HT1080 (cell line): ENCODE measurements at places on chromosomes 16 and 17. TPM values are rescaled to one million over a fixed set of nuclear protein-coding genes. Genes with fewer than 3 reads are reported as not detected.
A peak's percentile ranks its signal among the peaks of the same experiment; 100 is the strongest.

- no peak for DNase-seq
Observed at GRCh38 chr17:81270279-81270678, 24.8 kb downstream of the SLC38A10 start.

- no peak for DNase-seq
Observed at GRCh38 chr17:53560953-53561352, 261.8 kb upstream of the KIF2B start.

DNA sequence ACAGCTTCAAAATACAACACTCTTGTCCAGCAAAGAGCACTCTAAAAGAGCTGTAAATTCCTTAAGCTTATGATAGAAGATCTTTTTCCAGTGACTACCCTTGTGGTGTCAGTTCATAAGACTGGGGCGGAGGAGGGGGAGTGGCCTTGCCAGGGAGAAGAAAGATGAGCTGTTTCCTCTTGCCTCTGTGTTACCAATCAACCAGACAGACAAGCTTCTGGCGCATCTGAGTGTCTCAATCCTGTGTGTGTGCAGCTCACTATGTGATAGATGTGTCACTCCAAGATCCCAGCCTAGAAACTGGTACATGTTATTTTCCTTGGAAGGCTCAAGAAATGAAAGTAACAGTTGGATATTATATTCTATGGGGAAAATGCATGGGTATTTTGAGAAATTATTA is 167.4 kb upstream of the CACNG3 start:
- DNase-seq, result no peak

DNA sequence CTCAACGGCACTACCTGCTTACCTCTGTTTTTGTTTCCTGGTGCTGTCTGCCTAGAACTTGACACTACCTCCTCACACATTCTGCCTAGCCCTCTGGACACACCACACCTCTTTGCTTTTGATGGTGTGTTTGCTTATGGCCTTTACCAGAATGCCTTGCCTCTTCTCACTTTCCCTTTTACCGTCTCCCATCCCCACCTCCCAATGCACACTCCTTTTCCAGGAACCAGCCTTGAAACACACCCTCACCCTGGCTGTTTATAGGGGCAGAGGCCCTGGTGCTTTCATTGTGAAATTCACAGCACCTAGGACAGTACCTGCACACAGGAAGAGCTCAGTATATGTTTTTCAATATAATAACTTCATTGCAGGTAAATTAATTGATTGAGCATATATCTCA is 56.2 kb downstream of the MAP2K6 start:
- DNase-seq, result no peak

DNA sequence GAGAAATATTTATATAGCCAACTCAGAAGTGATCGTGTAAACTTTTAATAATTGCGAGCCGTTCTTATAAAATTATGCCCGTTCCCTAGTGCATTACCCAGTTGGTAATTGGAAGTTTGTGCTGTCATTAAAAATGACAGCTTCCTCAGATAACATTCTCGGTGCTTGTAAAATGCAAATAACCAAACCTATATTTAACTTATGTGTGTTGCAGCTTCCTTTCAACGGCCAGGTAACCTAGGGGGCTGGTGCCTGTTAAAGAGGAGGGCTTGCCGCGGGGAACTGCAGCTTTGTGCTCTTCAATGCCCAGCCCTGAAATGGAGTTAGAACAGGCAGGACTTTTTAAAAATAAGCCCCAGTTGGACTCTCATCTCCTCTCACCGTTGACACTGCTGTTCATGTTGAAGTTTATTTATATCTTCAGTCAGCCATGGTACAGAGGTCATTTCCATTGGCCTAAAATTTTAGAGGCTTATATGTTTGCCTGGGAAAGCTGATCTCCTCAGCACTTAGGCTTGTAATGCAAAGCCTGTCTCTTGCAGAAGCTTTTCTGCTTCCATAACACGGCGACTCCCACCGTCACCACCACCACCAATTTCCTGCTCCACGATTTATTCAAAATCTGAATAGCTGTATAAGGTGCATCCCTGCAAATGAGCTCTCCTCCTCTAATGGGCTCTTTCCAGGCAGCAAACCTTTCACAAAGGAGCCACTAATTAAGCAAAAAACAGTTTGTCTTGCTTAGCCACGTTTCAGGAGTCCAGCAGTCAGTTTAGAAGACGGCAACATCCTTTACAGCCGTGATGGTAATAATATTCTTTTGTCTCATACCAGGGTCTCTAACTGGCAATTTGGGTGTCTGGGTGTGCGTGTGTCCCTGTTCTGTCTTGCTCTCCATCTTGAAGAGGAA is 74.7 kb downstream of the RPA1 start:
- no peak for DNase-seq

- no peak for DNase-seq
Observed at GRCh38 chr16:87847785-87848675, 21.3 kb downstream of the SLC7A5 start.

DNA sequence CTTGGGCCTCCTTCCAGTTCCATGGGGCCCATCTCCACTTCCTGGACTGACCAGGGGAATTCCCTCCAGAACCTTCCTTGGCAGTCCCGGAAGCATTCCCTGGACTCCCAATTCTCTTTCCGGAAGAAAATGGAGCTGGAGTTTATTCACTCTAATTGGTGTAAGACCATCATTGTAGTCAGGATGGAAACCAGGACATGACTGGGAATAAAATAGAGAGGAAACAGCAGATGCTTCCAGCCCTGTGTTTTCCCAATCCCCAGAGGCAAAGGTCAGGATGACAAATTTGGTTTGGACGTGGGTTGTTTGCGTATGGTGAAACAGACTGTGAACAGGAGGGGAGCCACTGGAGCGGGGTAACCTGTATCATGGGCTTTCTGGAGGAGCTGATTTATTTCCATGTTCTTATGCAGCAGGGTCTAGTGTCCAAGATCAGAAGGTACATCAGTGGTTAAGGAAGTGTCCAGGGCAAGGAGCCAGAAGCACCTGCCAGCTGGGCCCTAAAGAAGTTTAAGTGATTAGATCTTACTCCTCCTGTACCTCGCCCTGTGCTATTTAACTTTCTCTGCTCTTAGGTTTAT is 8.5 kb upstream of the LONP2 start:
- no peak for DNase-seq

DNA sequence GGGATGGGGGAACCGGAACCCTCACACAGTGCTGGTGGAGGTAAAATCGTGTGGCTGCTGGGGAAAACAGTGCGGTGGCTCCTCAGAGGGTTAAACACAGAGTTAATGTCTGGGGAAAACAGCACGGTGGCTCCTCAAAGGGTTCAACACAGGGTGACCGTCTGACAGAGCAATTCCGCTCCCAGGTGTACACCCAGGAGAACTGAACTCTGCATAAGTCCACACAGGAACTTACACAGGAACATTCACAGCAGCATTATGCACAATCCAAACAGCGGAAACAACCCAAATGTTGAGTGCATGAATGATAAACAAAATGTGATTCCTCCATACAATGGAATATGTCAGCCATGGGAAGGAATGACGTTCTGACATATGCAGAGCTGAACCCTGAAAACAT is 51.4 kb downstream of the CCDC57 start:
- no peak for DNase-seq

DNA sequence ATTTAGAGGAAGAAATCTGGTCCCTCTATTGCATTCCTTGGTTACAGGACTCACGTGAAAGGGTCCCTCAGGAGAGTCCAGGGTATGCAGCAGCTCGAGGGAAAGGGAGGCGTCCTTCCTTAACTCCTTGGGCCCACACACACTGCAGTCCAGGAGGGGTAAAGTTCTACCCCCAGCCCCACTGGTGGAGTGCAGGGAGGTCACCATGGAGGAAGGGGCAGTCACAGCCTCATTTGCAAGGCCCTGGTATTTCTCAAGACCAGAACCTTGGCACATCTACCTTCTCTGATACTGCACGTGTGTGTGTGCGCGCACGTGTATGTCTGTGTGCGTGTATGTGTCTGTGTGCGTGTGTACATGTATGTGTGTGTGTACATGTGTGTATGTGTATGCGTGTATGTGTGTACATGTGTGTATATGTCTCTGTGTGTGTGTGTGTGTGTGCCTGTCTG is 11.1 kb downstream of the HIC1 start:
- DNase-seq, result no peak

- peak; percentile 92 for DNase-seq
Observed at GRCh38 chr17:76547183-76547641, 7.4 kb downstream of the PRCD start.

DNA sequence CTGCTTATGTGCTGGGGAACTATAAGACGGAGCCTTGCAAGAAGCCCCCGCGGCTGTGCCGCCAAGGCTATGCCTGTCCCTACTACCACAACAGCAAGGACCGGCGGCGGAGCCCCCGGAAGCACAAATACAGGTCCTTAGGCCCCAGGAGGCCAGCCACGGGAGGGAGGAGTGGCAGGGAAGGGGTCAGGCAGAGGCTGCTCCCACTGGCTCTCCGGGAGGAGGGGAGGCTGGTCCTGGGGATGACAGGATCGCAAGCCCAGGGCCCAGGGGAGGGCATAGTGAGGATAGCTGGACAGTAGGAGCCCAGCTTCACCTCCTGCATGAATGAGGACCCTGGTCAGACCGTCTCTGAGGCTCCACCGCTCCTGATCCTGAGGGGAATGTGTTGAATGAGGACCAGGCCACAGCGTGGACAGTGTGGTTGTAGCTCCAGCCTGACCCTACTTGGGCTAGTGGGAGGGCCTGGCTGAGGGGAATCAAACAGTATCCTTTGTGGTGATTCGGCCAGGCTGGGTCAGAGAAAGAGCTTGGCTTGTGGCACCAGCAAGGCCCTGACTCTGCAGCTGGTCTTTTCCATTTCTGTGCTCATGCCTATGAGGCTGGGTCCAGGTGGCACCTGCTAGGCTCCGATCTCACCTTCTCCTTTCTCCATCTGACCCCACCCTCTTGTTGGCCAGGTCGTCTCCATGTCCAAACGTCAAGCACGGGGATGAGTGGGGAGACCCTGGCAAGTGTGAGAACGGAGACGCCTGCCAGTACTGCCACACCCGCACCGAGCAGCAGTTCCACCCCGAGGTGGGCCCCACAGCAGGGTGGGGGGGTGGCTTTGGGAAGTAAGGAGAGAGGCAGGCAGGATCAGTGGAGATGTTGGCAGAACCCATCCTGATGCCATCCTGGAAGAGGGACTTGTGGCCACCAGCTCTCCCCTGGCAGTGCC is 28.7 kb downstream of the UNK start:
- no peak for DNase-seq

- no peak for DNase-seq
Observed at GRCh38 chr17:79223471-79223870, 148.8 kb downstream of the ENGASE start.

DNA sequence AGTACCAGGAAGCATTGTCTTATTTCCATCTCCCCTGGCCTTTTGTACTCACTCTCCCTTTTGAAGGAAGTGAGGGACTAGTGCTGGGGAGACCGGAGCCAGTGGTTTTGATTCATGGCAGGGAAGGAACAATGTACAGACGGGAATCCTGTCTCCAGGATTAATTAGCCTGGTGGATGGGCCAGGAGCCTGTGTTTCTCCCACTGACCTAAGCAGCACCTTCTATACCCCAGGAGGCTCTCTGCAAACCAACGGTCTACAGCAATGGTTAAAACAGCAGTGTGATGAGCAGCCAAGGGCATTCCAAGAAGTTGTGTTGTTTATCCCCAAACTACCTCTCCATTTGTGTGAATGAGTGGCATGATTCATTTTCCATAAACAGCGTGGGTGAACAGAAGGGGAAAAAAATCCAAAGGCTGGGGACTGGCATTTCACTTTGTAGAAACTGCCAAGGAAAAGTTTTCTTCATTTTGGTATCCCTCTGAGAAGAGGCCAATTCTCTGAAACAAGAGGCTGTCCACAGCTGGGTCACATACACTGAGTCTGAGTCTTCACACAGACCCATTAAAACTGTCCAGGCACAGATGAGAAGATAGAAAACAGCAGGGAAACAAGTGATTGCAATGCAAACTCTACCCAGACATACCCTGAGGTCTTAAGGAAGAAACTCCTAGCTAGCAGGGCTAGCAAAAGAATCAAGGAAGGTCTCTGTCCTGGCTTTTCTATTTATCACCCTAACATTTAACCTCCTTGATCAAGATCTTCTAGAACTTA is 18.1 kb downstream of the ANKFN1 start:
- no peak for DNase-seq

- no peak for DNase-seq
Observed at GRCh38 chr17:12349297-12349696, 316.4 kb upstream of the MYOCD start.

DNA sequence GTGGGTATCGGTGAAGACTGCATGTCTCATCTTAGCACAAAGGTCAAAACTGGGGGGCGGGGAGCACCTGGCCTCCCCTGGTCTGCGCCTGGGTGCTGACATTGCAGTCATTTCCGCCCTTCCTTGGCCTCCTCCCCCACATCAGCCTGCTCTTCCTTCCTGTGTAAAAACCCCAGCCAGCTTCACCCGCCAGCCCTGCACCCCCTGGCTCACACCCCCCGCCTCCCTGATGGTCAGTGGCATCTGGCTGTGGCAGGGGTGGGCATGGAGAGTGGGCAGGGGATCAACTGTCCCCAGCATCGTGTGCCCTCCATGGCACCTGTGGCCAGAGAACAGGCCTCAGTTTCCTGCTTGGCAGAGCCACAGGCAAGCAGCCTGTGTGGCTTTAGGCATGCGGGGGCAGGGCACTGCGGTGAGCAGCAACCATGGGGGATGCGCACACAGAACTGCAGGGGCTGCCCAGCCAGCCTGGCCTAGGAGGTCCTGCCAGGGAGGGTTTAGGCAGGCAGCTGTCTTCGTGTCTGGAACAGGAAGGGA is 26.5 kb upstream of the LASP1NB start:
- peak; percentile 79 for DNase-seq

GRCh38 chr17:2090210-2090641 is 35.3 kb downstream of the HIC1 start:
- DNase-seq, result no peak

DNA sequence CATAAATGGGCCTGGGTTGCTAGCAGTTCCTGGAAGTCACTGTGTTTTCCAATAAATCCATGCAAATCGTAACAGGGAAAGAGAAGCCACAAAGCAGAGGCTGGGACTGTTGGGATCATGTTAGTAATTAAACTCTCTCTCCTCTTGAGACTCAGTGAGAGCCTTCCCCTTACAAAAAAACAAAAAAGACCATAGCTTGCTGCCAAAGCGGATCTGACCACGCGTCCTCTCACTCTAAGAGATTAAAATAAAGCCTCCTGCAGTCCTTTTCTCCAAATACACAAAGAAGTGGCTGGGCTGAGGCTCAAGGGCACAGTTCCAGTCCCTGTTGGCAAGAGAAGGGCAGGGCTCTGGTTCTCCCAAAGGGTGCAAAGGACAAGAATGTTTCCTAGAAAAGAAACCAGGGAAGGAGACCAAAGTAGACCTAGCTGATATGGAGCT is 38.5 kb downstream of the PIGL start:
- DNase-seq, result no peak

DNA sequence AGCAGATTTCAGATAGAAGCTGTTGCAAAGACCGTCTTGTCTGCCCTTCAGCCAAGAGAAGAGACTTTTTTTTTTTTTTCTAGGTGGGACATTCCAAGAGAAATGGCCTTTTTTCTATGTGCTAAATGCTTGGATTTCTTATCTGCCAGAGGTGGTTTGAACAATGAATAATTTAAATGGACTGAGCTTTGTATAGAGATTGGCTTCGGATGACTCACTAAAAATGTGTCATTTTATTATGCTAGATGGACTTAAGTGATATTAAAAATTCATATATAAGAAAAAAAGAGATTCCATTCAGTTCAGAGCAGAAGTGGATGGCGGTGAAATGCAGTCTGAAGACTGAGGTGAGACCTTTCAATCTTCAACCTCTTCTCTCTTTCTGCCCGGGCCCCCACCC is 58.4 kb downstream of the MEAK7 start:
- DNase-seq, result no peak

GRCh38 chr17:2687074-2687418 is 24.5 kb downstream of the CLUH start:
- DNase-seq, result no peak

The ADORA2B gene
- 2.8 and 3.2 TPM in 2 replicates for total RNA-seq

The TBC1D3E gene
- 0.60 TPM in 1 of 2 replicates, not detected in the other for total RNA-seq

The TPSB2 gene
- total RNA-seq, result not detected in 2 replicates

The TMEM219 gene
- total RNA-seq, result 38.0 and 39.0 TPM in 2 replicates

The CIAPIN1 gene
- total RNA-seq, result 95.3 and 103 TPM in 2 replicates

The NAT9 gene
- 21.9 and 32.6 TPM in 2 replicates for total RNA-seq

The LRRC75A gene
- total RNA-seq, result not detected in 2 replicates
